ENCODE measurements at places on chromosomes 5 and 9.

GRCh38 chr5:180090769-180091546 is 19.4 kb upstream of the RNF130 start:
- peak; percentile 8 for DNase-seq

GRCh38 chr5:89545076-89545475 is 662.1 kb upstream of the MEF2C start:
- DNase-seq = no peak

DNA sequence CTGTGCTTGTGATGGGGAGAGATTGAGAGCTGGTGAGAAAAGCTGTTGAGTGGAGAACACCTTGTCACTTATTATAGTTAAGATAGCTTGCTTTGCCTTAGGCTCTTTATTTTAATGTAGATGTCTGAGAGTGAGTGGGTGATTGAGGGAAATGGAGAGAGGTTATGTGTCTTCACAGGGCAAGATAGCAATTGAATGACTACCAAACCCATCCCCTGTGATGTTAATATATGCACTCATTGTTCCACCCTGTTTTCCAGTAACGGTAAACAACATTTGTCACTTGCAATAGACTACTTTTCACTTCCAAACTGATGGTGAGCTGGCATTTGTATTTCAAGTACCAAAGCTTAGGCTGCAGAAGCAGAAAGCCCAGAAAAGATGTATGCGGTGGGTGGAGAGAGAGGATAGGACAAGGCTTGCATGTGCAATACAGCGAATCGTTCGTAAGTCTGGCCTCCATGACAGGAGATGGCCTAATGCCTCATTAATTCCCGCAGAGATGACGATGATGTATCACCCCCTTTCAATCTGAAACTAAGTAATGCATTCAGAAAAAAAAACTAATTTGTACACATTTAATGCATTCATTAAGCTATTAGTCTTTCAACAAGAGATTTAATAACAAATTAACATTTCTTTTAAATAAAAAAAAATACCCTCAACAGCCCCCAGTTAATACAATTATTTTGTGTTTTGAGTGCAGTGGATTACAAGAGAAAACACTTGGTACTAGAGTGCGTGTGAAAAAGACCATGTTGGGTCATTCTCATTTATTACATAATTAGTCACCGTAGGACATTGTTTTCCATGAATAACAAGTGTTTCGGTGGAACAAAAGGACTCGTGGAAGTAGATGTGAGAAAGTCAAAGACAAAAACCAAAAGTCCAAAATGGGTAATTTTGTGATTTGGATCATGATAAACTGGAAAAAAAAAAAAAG is 699.0 kb downstream of the BRINP1 start:
- no peak for DNase-seq

- DNase-seq = peak; percentile 17
Observed at GRCh38 chr5:80576383-80576782, 6.3 kb upstream of the ANKRD34B start.

- no peak for DNase-seq
Observed at GRCh38 chr9:6040077-6040476, 24.7 kb upstream of the RANBP6 start.

- no peak for DNase-seq
Observed at GRCh38 chr9:22790329-22790728, 343.7 kb downstream of the DMRTA1 start.

DNA sequence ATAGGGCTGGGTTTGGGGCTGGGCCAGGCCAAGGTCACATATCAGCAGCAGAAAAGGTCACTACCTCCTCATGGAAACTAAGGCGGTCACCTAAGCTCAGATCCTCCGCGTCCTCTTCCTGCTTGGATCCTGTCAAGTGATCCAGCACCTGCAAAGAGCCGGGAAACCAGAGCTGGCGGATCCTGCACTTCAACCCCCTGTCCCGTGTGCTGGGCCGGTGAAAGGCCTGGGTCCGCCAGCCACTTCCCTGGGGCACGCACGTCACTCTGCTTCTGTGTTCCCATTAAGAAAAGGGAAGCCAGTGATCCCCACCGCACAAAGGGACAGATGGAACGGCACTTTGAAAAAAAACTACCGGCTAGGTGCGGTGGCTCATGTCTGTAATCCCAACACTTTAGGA is 61.3 kb upstream of the STXBP1 start:
- DNase-seq = no peak

GRCh38 chr9:114016101-114016500 is 62.0 kb downstream of the AMBP start:
- DNase-seq = no peak

DNA sequence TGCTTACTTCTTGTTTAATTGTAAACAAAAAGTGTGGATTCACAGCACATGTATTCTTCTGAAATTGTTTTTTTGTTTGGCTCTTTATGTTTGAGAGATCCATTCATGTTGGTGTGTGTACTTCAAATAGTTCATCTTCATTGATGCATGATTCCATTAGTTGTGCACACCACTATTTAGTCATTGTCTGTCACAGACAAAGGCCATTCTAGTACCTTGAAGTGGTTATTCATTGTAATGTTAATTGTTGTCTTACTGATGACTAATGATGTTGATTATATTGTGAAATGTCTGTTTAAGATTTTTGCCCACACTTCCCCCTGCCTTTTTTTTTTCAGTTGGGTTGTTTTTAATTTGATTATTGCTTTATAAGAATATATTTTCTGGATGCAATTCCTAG is 391.3 kb downstream of the DIRAS2 start:
- no peak for DNase-seq

- no peak for DNase-seq
Observed at GRCh38 chr9:103410059-103410458, 414.9 kb downstream of the CYLC2 start.

GRCh38 chr9:130639866-130640555 is 24.4 kb upstream of the PRDM12 start:
- DNase-seq = no peak
